Hematopoietic multipotent progenitor cell treated with erythropoietin and hydrocortisone succinate and interleukin-3 and kit ligand, for 4 days (in vitro differentiated cells): ENCODE measurements at places on chromosomes 11 and 22.

- peak; percentile 65 for DNase-seq
These were observed 92.0 kb downstream of the SGSM3 start for GRCh38 chr22:40462195-40462984.

DNA sequence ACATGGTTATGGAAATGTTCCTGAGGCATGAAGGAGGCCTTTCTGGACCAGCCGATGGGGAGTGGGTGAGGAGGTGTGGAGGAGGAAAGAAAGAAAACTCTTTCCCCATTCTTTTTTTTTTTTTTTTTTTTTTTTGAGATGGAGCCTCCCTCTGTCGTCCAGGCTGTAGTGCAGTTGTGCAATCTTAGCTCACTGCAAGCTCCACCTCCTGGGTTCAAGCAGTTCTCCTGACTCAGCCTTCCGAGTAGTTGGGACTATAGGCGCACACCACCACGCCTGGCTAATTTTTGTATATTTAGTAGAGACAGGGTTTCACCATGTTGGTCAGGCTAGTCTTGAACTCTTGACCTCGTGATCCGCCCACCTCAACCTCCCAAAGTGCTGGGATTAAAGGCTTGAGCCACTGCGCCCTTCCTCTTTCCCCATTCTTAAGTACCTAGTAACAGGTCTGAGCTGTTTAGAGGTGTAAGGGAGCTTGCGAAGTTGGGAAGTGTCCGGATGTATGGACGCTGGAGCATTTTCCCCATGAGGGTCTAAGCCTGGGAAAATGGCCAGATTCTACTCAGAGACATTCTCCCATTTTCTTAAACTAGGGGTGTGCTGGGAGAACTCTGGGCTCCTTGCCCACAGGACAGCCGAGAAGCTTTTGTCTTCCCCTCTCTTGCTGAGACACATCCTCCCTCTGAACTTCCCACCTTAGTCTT lies 135.8 kb downstream of the TEAD1 start:
- no peak for DNase-seq

DNA sequence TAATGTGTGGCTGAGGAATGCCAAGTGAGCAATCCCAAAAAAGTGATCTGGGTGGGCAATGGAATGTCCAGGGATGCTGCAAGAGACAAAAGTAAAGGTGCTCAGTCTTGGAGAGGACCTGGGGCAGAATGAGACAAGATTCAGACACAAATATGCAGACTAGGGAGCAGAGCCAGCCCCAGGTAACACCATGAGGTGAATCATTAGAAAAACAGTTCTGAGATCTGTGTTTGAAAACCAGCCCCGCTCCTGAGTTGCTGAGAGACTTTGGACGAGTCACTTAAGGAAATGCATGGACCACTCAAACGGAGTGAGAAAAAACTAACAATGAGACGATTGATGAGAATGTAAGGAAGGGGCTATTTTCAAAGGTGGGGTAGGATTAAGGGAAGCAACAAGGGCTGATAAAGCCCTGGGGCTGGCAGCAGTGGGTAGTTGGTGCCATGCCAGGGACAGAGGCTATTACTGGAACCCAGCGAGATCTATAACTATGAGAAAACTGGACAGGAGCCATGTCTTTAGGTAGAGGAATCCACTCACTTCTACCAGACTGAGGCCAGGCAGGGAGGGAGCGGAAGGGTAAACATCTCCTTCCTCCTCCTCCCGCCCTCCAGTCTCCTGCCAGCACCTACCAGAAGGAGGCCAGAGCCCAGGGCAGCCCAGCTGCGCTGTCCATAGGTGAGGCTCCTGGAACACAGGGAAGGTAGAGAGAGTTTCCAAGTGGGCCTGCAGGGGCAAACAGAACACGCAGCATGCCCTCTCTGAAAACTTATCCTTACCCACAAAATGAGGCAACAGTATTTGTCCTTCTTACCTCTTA lies 130.4 kb upstream of the TEAD1 start:
- DNase-seq = no peak

- DNase-seq = no peak
These were observed 9.7 kb downstream of the KIRREL3 start for GRCh38 chr11:126990716-126991480.

DNA sequence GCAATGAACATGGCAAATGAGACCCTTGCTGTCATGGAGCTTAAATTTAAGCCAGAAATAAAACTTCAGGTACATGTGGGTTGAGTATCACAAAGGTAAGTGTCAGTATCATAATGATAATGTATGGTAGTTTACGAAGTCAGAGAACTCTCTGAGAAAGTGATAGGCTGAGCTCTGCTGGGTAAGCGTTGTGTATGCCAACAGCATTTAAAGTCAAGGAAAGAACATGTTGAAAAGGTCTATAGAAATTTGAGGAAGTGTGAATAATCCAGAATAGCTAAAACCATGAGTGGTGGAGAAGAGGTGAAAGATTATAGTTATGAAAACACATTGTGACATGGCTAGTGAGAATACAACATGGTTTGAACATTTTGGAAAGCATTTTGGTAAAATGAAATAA lies 17.4 kb upstream of the CTSC start:
- no peak for DNase-seq

- DNase-seq = no peak
These were observed 105.1 kb downstream of the CHST1 start for GRCh38 chr11:45560155-45560912.

DNA sequence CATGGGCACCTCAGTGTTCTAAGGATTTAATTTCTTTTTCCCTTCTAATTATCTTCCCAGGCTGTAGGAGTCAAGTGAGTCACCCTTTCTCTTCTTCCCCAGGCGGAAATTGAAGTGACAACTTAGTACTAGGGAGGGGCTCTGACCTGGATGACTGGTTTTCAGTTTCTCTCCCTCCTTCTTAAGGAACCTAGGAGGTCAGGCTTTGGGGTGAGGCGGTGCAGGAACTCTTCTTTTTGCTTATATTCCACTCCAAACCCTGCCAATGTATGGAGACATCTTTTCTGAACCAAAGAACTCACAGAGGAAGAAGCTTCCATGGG lies 12.6 kb downstream of the ZDHHC5 start:
- DNase-seq = no peak

GRCh38 chr11:78270971-78271370 lies 82.3 kb downstream of the USP35 start:
- DNase-seq = no peak

- DNase-seq = no peak
These were observed 519.0 kb downstream of the TBC1D22A start for GRCh38 chr22:47281126-47282106.

GRCh38 chr11:13003736-13004493 lies 5.2 kb upstream of the RASSF10 start:
- no peak for DNase-seq

GRCh38 chr11:120243221-120243620 lies 3.3 kb downstream of the POU2F3 start:
- DNase-seq = no peak

DNA sequence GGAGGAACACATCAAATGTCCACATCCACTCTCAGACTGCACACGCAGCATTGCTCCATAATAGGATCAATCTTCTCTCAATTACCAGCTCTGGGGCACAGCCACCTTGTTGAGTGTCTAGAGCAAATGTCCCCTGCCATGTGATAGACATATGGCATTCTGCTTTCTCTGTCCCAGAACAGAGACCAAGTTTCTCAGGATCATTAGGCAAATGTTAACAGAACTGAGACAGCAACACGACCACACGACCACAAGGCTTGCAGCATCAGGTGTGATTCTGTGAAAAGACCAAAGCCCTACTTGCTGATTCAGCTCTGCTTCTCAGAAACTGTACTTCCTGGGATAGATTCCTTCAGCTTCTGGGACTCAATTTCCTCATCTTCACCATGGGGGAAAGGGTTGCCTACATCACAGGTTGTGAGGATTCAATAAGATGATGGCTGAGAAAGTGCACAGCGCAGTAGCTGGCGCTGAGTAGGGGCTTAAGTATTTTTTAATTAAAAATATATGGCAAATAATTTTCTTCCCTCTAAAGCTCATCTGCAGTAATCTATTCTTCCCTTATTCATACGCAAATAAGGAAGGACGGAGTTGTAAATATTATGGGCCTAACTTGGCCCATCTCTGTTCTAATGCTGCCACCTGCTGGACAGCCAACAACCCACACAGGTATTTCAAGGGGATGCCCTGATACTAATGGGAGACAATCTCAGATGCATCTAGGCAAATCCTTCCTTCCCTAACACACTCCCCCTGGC lies 54.3 kb upstream of the USP47 start:
- DNase-seq = peak; percentile 85

GRCh38 chr11:62446091-62446490 lies 27.3 kb downstream of the SCGB1A1 start:
- DNase-seq = no peak
